Right renal pelvis (tissue), 4 donors: ENCODE measurements at places on chromosomes 5 and 9. TPM values are rescaled to one million over a fixed set of nuclear protein-coding genes. Genes with fewer than 3 reads are reported as not detected.

- no peak for DNase-seq
Observed at GRCh38 chr9:6152788-6153187, 62.8 kb upstream of the IL33 start.

GRCh38 chr9:136138566-136138965, 19.9 kb upstream of the TMEM250 start:
- no peak for DNase-seq

MAPK9 gene
- polyA plus RNA-seq = 43.1 TPM

DNA sequence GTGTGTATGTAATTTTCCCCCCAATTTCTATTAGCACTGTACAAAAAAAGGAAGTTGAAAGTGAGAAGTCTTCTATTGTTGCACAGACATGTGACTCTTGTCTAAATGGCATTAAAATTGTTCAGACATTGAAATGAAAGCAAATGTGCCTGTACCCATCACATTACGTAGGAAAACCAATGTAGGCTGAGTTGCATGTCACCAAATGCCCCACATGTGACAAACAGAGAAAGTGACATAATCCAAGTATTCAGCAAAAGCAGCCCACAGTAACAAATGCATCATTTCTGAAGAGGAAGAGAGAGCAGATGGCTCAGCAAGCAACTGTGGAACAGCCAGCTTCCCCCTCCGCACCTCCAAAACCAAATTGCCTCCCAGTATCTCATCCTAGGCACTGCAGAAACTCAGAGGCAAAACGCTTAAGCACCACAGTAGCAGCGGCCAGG, 161.5 kb upstream of the NR4A3 start:
- no peak for DNase-seq

DNA sequence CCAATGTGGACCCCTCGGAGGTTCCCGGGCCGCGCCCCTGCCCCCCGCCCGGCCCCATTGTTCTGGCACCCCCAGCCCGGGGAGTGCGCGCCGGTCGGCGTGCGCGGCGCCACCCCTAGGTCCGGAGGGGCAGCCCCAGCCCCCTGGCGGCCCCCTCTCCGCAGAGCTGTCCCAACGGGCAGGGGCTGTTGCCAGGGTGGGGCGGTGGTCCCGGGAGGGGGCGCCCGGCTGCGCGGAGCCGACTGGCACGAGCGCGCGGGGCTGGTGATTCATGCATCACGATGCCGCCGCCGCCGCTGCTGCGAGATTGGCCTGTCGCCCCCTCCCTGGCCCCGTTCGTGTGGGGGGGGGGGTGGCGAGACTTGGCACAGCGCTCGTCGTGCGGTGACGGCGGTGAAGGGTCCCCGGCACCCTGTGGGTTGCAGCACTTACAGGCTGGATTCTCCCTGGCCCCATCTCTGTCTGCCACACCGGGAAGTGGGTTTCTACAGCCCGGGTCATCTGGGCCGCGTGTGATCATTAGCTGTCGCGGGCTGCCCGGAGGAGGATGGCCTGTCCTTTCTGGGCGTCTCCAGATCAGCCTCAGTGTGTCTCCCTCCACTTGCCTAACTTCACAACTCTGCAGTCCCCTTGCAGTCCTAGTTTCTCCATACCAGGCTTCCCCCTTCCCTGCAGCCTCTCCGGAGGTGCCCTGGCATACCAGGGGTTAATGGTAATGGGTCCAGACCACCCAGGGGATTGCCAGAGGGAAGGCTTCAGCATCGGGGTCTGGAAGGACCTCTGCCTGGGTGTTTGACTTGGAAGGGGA, 858 bp downstream of the NCS1 start:
- no peak for DNase-seq

ZNG1F gene
- 12.3 TPM for polyA plus RNA-seq

DNA sequence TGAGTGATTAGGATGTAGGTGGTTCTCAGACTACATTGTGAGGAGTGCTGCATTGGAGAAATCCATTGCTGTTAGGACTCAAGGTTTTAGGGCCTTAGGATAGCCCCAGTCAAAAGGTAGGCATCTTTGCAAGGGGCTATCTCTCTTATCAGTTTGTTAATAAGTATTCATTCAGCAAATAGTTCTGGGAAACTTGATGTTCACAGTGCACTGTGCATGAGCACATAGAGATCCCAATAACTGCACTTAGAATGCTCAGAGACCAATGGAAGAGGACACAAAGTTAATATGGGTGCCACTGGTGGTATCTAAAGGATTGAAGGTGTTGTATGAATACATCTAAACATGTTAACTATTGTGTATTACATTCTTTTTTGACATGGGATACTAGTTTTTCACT, 131.4 kb downstream of the KIF4B start:
- no peak for DNase-seq

- DNase-seq = peak; percentile 61
Observed at GRCh38 chr5:17436761-17437221, 61.2 kb upstream of the TAF11L2 start.

DNA sequence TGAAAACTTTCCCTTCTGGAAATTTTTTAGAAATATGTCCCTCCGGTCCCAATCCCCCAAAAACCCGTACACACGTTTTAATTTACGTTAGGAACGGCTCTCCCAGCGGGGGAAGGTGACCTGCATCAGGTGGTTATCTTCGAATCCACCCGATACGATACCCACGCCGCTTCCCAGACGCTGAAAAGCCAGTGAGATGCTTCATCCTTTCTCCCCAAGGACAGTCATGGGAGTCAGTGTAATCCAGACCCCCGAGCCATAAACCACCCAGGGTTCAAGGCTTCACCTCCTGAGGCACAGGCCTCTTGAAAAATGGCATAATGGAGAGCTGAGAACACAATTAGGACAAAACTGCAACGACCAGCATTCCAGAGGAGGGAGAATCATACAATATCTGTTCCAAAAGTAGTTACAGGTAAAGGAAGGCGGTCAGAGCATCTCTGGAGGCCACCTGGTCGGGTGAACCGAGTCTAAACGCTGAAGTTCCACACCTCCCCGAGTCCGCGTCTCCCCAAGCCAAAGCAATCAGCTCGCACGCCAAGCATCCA, 857 bp downstream of the FAM169A start:
- DNase-seq = no peak

- no peak for DNase-seq
Observed at GRCh38 chr9:3447788-3448187, 78.0 kb downstream of the RFX3 start.

- DNase-seq = no peak
Observed at GRCh38 chr5:138626333-138626944, 51.2 kb upstream of the HSPA9 start.

- DNase-seq = no peak
Observed at GRCh38 chr5:169719360-169720314, 82.6 kb downstream of the DOCK2 start.

DNA sequence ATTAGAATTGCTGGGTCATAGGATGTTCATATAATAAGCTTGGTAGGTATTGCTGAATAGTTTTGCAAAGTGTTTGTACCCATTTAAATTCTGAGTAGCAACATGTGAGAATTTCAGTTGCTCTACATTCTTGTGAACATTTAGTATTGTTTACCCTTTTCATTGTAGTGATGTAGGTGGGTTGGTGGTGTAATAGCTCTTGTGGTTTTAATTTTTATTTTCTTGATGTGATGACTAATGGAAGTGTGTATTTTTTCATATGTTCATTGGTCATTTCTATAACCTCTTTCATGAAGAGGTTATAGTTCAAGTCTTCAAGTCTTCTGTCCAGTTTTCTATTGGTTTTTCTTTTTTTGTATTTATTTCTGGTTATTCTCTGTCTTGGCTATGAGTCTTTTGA, 34.4 kb downstream of the RASA1 start:
- no peak for DNase-seq

MELK gene
- polyA plus RNA-seq = 21.9 TPM

- DNase-seq = no peak
Observed at GRCh38 chr5:17455942-17456341, 42.1 kb upstream of the TAF11L2 start.

SPARC gene
- 2,571 TPM for polyA plus RNA-seq

FAM221B gene
- 0.16 TPM for polyA plus RNA-seq

- no peak for DNase-seq
Observed at GRCh38 chr5:643811-644271, 31.7 kb downstream of the CEP72 start.

DNA sequence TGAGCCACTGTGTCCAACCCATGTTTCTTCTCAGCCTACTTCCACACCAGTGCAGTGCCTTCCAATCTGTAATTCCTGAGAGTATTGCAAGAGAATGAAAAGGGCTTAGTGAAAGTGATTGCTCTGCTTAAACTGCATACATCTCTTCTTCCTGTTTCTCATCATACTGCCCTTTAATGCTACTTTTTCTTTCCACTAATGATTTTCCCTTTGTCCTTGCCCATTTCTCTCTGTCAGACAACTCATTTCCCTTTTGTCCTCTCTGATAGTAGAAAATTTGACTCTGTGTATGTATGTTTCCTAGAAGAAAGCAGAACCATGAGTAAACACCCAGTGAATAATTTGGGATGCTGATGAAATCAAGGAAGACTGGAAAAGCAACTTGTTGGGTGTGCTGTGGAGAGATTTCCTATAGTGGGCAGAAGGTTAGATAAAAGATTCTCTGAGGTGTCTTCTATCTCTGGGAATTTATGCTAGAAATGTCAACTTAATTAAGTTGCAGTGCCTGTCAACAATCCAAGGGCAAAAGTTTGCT, 102.2 kb upstream of the CHD1 start:
- no peak for DNase-seq

GRCh38 chr5:179312557-179313235, 32.6 kb downstream of the ADAMTS2 start:
- no peak for DNase-seq

DNA sequence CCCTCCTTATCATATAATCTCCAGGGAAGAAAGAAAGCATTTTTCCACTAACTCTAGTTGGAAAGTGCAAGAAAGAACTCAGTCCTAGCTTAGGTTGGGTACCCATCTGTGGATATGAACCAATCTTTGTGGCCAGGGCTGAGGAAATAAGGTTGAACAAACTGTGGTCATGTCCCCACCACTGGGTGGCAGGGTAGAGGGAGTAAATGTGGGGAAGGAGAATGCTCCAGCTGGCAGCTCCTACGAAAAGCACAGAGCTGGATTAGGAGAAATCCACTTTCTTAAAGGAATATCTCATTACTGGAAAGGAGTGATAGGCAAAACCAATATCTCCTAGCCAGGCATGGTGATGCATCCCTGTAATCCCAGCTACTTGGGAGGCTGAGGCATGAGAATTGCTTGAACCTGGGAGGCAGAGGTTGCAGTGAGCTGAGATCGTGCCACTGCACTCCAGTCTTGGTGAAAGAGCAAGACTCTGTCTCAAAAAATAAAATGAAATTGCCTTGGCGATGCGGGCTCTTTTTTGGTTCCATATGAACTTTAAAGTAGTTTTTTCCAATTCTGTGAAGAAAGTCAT, 175.1 kb downstream of the CCDC192 start:
- no peak for DNase-seq

DNA sequence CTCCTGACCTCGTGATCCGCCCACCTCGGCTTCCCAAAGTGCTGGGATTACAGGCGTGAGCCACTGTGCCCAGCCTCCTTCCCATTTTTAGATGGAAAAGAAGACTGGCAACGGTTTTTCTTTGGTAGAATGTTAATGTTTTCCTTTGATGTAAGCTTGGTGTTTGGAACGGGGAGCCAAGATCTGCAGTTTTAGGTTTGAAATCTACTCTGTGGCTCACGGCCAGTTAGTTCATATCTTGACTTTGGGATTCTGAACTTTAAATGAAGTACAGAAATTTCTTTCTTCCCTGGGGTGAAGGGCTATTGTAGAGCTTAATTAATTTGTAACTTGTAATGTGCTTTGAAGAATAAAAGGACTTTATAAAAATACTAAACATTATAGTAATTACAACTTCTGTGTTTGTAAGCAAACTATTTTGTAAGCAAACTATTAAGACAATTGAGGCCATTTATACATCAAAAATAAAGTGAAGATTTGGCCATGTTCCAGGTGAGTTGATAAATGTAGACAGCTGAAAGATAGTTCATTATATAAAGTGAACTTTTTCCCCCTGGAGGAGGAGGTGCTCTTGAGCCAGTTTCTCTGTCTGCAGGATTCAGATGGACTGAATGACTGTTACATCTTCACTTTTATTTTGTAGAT, 117.1 kb upstream of the TUT7 start:
- DNase-seq = no peak

TEX10 gene
- polyA plus RNA-seq = 44.0 TPM

- no peak for DNase-seq
Observed at GRCh38 chr5:665956-666711, 27.0 kb downstream of the TPPP start.

GRCh38 chr9:129007766-129008468, 20.2 kb downstream of the SH3GLB2 start:
- DNase-seq = no peak

DNA sequence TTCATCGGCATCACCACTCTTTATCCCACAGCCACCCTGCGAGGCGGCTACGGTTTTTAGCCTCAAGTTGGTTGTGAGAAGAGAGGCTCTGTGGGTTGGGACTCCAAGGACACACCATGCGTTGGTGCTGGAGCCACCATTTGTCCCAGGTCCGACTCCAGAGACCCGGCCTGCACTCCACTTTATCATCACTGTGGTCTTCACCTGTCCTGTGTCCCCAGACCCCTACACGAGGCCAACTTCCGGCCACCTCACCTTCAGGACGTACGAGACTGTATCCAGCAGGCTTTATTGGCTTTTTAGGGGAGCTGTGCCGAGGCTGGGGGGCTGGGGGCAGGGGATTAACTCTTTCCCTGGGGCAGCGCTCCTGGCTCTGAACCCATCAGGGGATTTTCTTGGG, 55.0 kb downstream of the GTF3C4 start:
- DNase-seq = no peak

DNA sequence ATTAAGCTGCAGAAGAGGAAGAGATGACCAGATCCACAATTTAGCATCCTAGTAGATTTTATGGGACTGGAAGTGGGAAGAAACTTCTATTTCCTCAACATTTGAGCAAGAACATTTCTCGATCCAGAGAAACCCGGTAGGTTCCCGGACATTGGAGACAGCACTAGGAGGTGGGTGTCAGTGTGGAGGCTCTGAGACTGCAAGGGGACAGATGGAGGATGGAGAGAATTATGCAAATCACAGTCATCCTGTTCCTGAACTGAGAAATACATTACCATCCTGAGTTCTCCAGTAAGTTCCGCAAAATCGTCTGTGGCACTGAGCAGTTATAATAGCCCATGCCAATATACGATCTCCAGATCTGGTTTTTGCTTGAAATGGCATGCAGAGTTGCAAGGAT, 25.6 kb downstream of the GLDC start:
- DNase-seq = no peak

GRCh38 chr5:122773619-122774018, 1.3 kb upstream of the SNX2 start:
- DNase-seq = no peak

CEMIP2 gene
- 26.7 TPM for polyA plus RNA-seq

DNA sequence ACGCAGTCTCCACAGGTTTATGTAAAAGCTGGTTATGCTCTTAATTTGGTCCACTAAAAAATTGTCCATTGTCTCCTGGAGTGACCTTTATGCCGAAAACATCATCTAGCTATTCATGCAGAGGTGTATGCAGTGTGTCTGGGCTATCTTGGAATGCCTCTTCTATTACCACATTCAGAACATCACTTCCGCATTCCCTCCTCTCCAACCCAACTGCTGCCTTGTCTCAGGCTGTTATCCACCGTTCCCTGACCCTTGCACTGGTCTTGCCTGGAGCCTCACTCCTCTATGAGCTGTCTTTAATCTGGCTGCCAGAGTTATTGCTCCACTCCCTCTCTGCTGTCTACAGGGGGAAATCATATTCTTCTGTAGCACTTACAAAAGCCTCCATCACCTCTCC, 214.1 kb upstream of the ANKRD55 start:
- DNase-seq = no peak

- DNase-seq = no peak
Observed at GRCh38 chr9:100303747-100304146, 49.0 kb downstream of the TEX10 start.

GRCh38 chr9:33737811-33738606, 57.4 kb upstream of the PRSS3 start:
- no peak for DNase-seq
